Fibroblast of skin of right biceps (primary cell): ENCODE measurements at places on chromosomes 13 and 19.

DNA sequence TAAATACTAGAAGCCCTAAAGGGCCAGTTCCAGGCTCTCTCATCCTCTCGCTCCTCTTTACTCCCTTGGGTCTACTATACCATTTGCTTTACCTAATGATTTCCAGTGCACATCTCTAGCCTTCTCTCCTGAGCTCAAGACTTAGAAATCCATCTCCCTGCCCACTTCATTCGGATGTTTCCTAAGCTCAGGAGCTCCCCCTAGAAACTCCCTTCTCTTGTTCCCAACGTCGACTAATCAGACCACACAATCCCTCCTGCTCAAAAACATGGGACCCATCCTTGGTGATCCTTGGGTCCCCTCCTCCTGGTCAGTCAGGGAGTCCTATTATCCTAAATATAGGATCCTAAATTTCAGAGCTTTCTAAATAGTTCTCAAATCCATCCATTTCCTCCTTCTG, 21.1 kb upstream of the STK24 start:
- DNase-seq = no peak

GRCh38 chr13:33806470-33807248, 11.3 kb upstream of the RFC3 start:
- no peak for DNase-seq

- DNase-seq = no peak
Observed at GRCh38 chr13:113842336-113843062, 21.4 kb downstream of the GAS6 start.

DNA sequence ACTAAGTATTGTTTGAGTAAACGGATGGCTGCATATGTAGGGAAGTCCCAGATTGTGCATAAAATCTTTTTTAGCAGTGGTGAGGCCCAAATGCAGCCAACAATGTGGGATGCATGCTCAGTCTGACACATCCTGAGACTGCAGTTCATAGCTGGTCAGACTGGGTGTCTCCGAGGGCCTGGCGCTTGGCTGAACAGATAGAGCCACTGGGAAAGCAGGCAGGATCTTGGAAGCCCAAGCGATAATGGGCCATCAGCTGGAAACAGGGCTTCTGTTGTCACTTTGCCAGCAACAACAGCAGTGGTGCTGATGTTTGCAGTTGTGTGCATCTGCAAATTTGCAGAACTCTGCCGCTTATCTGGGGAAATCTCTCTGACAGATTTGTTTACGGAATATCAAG, 36.1 kb downstream of the MTUS2 start:
- no peak for DNase-seq

- no peak for DNase-seq
Observed at GRCh38 chr13:64938660-64939059, 2291.5 kb downstream of the PCDH9 start.

- peak; percentile 68 for DNase-seq
Observed at GRCh38 chr13:101289764-101290163, 126.5 kb downstream of the NALCN start.

- no peak for DNase-seq
Observed at GRCh38 chr19:27734496-27735220, 1478.3 kb downstream of the UQCRFS1 start.

GRCh38 chr13:109819874-109820273, 33.5 kb upstream of the IRS2 start:
- no peak for DNase-seq

- peak; percentile 27 for DNase-seq
Observed at GRCh38 chr19:801030-801860, 4.0 kb downstream of the PTBP1 start.

- peak; percentile 89 for DNase-seq
Observed at GRCh38 chr19:31408460-31409124, 59.4 kb upstream of the TSHZ3 start.

DNA sequence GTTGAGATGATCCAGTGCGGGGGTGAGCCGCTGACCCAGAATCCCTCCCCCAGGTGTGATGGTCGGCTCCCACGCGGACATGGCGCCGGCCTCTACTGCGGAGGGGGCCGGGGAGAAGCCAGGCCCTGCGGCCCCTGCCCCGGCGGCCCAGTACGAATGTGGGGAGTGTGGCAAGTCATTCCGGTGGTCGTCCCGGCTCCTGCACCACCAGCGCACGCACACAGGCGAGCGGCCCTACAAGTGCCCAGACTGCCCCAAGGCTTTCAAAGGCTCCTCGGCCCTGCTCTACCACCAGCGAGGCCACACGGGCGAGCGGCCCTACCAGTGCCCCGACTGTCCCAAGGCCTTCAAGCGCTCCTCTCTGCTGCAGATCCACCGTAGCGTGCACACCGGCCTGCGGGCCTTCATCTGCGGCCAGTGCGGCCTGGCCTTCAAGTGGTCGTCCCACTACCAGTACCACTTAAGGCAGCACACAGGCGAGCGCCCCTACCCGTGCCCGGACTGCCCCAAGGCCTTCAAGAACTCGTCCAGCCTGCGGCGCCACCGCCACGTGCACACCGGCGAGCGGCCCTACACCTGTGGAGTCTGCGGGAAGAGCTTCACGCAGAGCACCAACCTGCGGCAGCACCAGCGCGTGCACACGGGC, 3.7 kb upstream of the NAT14 start:
- no peak for DNase-seq

DNA sequence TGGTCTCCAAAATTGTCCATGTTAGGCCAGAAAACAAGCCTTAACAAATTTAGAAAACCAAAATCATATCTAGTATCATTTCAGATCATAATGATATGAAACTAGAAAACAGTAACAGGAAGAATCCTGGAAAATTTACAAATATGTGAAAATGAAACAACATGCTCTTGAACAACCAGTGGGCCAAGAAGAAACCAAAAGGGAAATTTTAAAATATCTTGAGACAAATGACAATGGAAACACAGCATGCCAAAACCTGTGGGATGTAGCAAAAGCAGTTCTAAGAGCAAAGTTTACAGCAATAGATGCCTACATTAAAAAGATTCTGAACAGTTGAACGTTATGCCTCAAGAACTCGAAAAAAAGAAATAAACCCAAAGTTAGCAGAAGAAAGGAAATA, 32.6 kb downstream of the VWA8 start:
- no peak for DNase-seq

GRCh38 chr13:100088273-100088643, 635 bp upstream of the PCCA start:
- no peak for DNase-seq

DNA sequence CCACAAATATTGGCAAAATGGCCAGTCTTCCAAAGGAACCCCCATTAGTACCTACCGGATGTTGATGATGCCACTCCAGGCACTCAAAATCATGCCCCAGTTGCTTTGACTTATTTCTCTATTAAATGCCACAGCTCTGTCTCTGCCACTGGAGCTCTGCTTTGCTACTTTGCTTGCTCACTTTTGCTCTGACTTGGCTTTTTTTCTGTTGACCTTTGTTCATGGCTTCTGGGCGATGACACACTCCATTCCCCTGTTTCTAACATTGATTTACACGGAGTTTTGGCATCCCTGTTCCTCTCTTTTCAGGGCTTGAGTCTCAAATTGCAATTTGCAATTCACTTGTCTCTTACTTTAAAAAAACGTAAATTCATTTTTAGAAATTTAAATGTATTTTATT, 217.1 kb upstream of the SPRY2 start:
- DNase-seq = no peak

DNA sequence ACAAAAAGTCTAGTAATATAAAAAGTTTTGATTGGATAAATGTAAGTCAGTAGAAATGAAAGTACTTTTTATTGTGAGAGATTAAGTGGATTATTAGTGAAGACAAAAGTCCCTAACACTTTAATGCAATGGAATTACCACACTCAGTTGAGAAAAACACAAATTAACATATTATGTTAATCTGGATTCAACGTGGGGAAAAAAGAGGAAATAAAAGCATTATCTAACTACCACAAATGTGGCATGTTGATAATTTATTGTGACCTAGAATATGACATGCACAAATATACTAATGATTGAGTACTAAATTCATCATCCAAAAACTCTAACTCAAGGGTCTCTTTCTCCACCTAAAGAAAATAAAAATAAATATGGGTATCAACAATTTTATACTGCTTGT, 41.5 kb downstream of the FOXO1 start:
- no peak for DNase-seq

DNA sequence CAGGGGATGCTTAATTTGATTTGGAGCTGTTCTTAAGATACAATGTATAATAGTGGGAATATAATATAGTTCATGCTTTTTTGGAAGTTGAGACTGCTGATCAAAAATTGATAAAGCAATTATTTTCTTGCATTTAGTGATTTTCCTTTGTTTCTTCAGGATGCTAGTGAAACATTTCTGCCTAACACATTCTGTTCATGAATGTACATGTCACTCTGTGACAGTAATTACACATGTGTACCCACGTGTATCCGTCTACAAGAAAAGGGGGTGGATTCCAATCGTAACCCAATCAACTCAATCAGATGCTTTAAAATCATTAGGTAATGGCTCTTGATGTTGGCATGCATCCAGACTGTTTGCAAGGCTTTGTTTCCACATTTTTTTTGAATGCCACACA, 5.0 kb upstream of the FRY start:
- DNase-seq = no peak

DNA sequence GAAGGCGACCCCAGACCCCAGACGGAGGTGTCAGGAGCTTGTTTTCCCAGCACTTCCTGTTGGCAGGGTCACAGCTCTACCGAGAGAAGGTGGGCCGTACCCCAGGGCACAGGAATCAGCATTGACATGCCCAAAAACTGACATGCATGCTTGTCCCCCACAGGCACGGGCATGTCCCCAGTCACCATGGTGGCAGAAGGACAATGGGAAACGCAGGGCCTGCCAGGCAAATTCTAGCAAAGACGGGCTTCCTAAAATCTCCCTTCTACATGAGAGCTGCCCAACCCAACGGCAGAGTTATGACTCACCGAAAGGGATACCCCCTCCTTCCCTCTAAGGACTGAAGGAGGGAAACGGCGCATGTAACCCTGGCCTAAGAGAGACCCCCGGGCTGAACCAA, 18.5 kb downstream of the TSHZ3 start:
- no peak for DNase-seq

- peak; percentile 84 for DNase-seq
Observed at GRCh38 chr13:109274188-109274821, 512.1 kb downstream of the IRS2 start.

GRCh38 chr13:29125191-29125933, 305.2 kb downstream of the MTUS2 start:
- DNase-seq = no peak

DNA sequence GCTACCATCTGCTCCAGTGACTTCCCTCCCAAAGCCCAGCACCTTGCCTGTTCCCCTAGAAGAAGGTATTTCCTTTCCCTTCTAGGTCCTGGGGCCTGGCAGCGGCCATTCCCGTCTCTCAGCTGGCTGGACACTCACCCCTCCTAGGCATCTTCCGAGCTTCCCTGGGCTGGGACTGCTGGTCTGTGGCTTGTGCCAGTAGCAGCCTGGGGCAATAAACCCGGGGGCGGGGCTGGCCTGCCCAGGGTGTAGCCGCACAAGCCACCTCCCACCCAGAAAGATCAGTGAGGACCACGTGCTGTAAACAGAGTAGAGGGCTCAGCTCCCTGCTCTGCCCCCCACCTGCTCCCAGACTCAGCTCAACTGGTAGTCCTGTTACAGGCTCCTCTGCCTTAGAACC, 15.0 kb downstream of the LIPE start:
- DNase-seq = no peak

- DNase-seq = no peak
Observed at GRCh38 chr13:58500938-58501337, 869.4 kb downstream of the PCDH17 start.

- no peak for DNase-seq
Observed at GRCh38 chr13:111857336-111857735, 209.6 kb upstream of the SOX1 start.
